A549 treated with GW870086 at 1 μM for 4 hours (cell line): ENCODE measurements at places on chromosomes 6 and 20. TPM values are rescaled to one million over a fixed set of nuclear protein-coding genes. Genes with fewer than 3 reads are reported as not detected.

SYNDIG1 gene
- total RNA-seq, result 1.4 to 2.8 TPM (median 2.1 TPM) in 5 replicates

SLC2A10 gene
- not detected in 5 replicates for total RNA-seq

SMLR1 gene
- total RNA-seq, result not detected in 5 replicates

SAPCD1 gene
- 1.6 to 3.9 TPM (median 3.7 TPM) in 5 replicates for total RNA-seq

MTFR2 gene
- 11.1 to 12.4 TPM (median 11.6 TPM) in 5 replicates for total RNA-seq

TXLNB gene
- not detected in 5 replicates for total RNA-seq

GLP1R gene
- not detected in 5 replicates for total RNA-seq

DEFB127 gene
- not detected in 5 replicates for total RNA-seq

GPRC6A gene
- total RNA-seq, result not detected in 5 replicates

TCF21 gene
- total RNA-seq, result 0.03 to 0.08 TPM (median 0.04 TPM) in 4 of 5 replicates, not detected in the other

CD93 gene
- 0.02 to 0.03 TPM in 2 of 5 replicates, not detected in the others for total RNA-seq

TSBP1 gene
- total RNA-seq, result not detected in 5 replicates

SCAF8 gene
- 15.5 to 20.0 TPM (median 18.1 TPM) in 5 replicates for total RNA-seq

CLDN20 gene
- total RNA-seq, result not detected in 5 replicates

DACT2 gene
- 0.08 to 0.17 TPM (median 0.15 TPM) in 4 of 5 replicates, not detected in the other for total RNA-seq

TTK gene
- 14.3 to 21.1 TPM (median 18.9 TPM) in 5 replicates for total RNA-seq

SIGLEC1 gene
- total RNA-seq, result 0.02 to 0.03 TPM in 2 of 5 replicates, not detected in the others
